ENCODE measurements at places on chromosomes 16 and 17. TPM values are rescaled to one million over a fixed set of nuclear protein-coding genes. Genes with fewer than 3 reads are reported as not detected.

The NACA2 gene
- polyA plus RNA-seq = 1.5 TPM

The MYH2 gene
- not detected for polyA plus RNA-seq

The TPSB2 gene
- polyA plus RNA-seq = not detected

The SDR42E2 gene
- 0.13 TPM for polyA plus RNA-seq

The MT4 gene
- not detected for polyA plus RNA-seq

The TPSD1 gene
- not detected for polyA plus RNA-seq

The GAN gene
- 2.3 TPM for polyA plus RNA-seq

The RRAD gene
- polyA plus RNA-seq = 3.9 TPM

The EIF5A gene
- polyA plus RNA-seq = 323 TPM

All from right renal pelvis (tissue), 4 donors.